ENCODE measurements at places on chromosomes 2 and 18. TPM values are rescaled to one million over a fixed set of nuclear protein-coding genes. Genes with fewer than 3 reads are reported as not detected.

Gene ZNF385B
- not detected for total RNA-seq

Gene WDCP
- total RNA-seq: 6.3 TPM

Gene FOXD4L1
- total RNA-seq: not detected

Gene KLHL30
- total RNA-seq: not detected

Gene TTL
- 32.5 TPM for total RNA-seq

Gene CXCR4
- 2,224 TPM for total RNA-seq

Gene LRP2
- not detected for total RNA-seq

Gene ITPRIPL1
- total RNA-seq: 27.8 TPM

Gene SLC4A5
- total RNA-seq: 12.7 TPM

Gene MZT2A
- 97.9 TPM for total RNA-seq

Gene CNTNAP5
- not detected for total RNA-seq

Gene SERPINB13
- total RNA-seq: not detected

Gene TBR1
- 0.32 TPM for total RNA-seq

Gene PDE1A
- total RNA-seq: not detected

Gene C2orf78
- total RNA-seq: not detected

Gene OXER1
- total RNA-seq: not detected

Gene PLEK
- 10.1 TPM for total RNA-seq

Gene CLEC4F
- not detected for total RNA-seq

Gene PID1
- not detected for total RNA-seq

Gene ANKRD30B
- total RNA-seq: not detected

Gene FTCDNL1
- 0.32 TPM for total RNA-seq

Gene PJVK
- 3.1 TPM for total RNA-seq

Gene STAT4
- 60.0 TPM for total RNA-seq

Gene HRH4
- total RNA-seq: 0.39 TPM

Gene UGT1A4
- total RNA-seq: not detected

Gene CCDC85A
- total RNA-seq: not detected

Gene FZD7
- total RNA-seq: 0.42 TPM

Gene MARCHF4
- total RNA-seq: not detected

Gene SPR
- not detected for total RNA-seq
